ENCODE measurements at places on chromosomes 1 and 21.

DNA sequence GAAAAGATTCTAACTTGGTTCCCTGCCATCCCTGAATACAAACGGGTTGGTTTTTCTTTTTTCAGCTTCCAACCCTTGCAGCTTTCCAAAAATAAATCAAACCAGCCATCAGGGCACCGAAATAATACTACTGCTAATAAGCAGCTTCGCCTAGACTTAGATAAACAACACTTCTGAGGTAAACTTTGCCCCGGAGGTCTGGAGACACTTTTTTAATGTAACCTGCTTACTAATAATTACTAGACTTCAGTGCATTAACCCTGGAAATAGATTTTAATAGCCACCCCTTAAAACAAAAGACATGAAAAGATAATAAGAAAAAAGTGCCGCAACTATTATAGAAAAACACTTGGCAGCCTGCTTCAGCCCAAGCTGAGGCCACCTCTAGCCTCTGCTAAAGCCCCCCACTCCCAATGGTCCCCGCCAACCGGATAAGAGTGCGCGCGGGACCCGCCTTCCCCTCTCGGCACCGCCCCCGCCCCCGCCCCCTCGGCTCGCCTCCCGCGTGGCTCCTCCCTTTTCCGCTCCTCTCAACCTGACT is 405 bp upstream of the GADD45A start:
- no peak for DNase-seq

- no peak for DNase-seq
Measured at GRCh38 chr1:109895720-109896504, 14.7 kb upstream of the CSF1 start.

DNA sequence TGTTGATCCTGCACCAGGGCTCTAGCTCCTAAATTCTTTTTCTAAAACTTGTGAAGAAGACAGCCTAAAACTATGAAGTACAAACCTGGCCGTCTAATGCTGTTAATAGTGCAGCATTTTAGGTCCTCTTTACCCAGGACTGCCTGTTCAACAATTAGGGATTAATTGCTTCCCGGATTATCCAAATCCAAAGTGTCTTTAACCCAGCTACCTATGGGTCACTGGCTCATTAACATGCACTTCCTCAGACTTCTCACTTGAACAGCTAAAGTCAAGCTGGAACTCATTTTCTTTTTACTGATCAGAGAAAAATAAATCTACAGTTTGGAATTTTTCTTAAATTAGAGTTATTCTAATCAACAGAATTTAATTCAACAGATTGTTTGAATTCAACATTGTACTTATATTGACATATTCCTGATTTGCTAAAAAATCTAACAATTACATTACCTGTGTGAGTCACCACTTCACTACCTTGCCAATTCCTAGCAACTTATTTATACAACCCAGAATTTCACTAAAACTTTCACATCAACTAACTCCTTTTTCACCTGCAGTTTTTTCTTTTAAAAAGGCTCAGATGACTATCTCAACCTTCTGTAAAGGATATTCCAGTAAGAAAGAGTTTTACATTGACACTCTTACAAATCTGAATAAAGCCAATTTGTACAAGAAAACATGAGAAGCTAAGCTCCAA is 3.3 kb downstream of the HNRNPU start:
- no peak for DNase-seq

DNA sequence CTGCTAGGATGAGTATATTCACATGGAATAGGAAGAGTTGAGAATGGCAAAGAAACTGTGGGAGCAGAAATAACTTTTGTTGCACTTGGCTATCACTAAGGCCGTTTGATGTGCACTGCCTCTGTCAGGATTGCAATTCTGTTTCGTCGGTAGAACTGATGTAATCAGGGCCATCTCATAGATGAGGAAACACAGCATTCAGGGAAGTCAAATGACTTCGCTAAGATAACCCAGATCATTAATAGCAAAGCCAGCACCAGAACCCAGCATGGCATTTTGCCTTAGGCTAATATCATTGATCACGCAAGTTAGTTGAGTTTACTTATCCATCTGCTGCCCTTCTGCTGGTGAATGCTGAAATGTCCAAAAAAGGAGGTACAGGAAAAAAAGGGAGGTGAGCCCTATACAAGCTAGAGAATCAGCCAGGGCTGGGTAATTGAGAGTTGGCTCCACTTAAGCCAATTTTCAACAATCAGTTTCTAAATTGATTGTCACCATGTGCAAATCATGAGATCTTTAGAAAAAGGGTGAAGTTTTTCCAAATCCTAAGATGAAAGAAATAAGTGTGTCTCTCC is 7.6 kb downstream of the RASSF5 start:
- DNase-seq = no peak

GRCh38 chr1:36369061-36369861 is 16.5 kb downstream of the STK40 start:
- peak; percentile 86 for DNase-seq

- DNase-seq = no peak
Measured at GRCh38 chr1:223222377-223222776, 79.3 kb upstream of the TLR5 start.

Measured in activated CD4-positive, alpha-beta T cell treated with anti-CD3 and anti-CD28 coated beads, Interleukin-2, amount 50 U/mL, for 1 hour (primary cell).